Sigmoid colon (tissue), 7 donors: ENCODE measurements at places on chromosomes 6 and 20. TPM values are rescaled to one million over a fixed set of nuclear protein-coding genes. Genes with fewer than 3 reads are reported as not detected.

The DEF6 gene
- 4.7 TPM for total RNA-seq

The LRRC73 gene
- 1.1 TPM for total RNA-seq

The KIAA0408 gene
- total RNA-seq, result 74.6 TPM

The SLC17A4 gene
- not detected for total RNA-seq

The RNF144B gene
- 9.4 TPM for total RNA-seq

The TREML1 gene
- total RNA-seq, result not detected

The KCNK5 gene
- 3.0 TPM for total RNA-seq

The FRMD1 gene
- not detected for total RNA-seq

The CALHM4 gene
- not detected for total RNA-seq

The HNF4A gene
- total RNA-seq, result not detected

The DOK5 gene
- total RNA-seq, result 1.6 TPM

The TCF21 gene
- 16.3 TPM for total RNA-seq

The HCK gene
- total RNA-seq, result 8.6 TPM

The ZSCAN23 gene
- total RNA-seq, result 1.8 TPM

The GPR6 gene
- total RNA-seq, result not detected

The GABBR1 gene
- 73.9 TPM for total RNA-seq

The RGS17 gene
- total RNA-seq, result 0.16 TPM

The ZNF512B gene
- total RNA-seq, result 10.8 TPM

The TULP1 gene
- total RNA-seq, result not detected

The SMIM26 gene
- total RNA-seq, result 201 TPM

The ABHD16A gene
- total RNA-seq, result 63.0 TPM

The MEP1A gene
- not detected for total RNA-seq

The WFDC10B gene
- total RNA-seq, result not detected

The RPP21 gene
- 140 TPM for total RNA-seq

The CTSA gene
- 45.7 TPM for total RNA-seq

The CCN6 gene
- not detected for total RNA-seq

The MROH8 gene
- total RNA-seq, result 1.8 TPM

The B3GALT4 gene
- 7.2 TPM for total RNA-seq

The RHAG gene
- 0.81 TPM for total RNA-seq

The BMP6 gene
- total RNA-seq, result 2.2 TPM

The RCAN2 gene
- total RNA-seq, result 13.2 TPM

The SUPT3H gene
- 18.2 TPM for total RNA-seq

The TRIM31 gene
- total RNA-seq, result 0.36 TPM

The BTNL2 gene
- not detected for total RNA-seq

The TCP1 gene
- total RNA-seq, result 119 TPM

The PTPRK gene
- total RNA-seq, result 51.3 TPM

The MLN gene
- total RNA-seq, result not detected

The TFAP2C gene
- total RNA-seq, result 5.3 TPM

The LIME1 gene
- total RNA-seq, result 7.8 TPM

The LY86 gene
- 5.9 TPM for total RNA-seq

The GMPR gene
- total RNA-seq, result 15.0 TPM

The IPCEF1 gene
- 0.28 TPM for total RNA-seq

The MYLK2 gene
- not detected for total RNA-seq

The STX7 gene
- 44.6 TPM for total RNA-seq

The FRK gene
- 0.71 TPM for total RNA-seq

The PRSS16 gene
- not detected for total RNA-seq

The SLC22A3 gene
- 13.6 TPM for total RNA-seq

The TTLL9 gene
- not detected for total RNA-seq

The FILIP1 gene
- total RNA-seq, result 72.8 TPM

The CST4 gene
- total RNA-seq, result not detected

The CCR6 gene
- not detected for total RNA-seq
